K562 (cell line): ENCODE measurements at places on chromosomes 2 and 18. TPM values are rescaled to one million over a fixed set of nuclear protein-coding genes. Genes with fewer than 3 reads are reported as not detected.

DNA sequence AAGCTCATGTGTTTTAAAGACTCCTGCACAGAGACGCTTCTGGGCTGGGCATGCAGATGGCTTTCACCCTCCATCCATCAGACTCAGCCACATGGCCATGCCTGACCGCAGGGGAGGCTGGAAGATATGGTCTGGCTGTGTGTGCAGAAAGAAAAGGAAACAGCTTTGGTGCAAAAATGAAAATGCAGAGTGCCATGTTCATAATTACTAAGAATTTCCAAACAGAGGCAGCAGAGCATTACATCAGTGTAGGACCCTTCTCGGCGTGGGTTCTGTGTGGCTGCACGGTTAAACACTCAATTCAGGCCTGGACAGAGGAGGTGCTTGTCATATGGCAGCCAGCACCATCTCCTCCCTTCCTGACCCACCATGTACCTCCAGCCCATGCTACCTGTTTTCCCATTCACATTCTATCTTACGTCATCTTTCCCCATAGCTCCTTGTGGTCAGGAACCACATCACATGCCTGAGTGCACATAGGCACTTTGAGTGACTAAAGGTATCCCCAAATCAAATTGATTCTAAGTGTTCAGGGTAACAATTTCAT is 200.3 kb upstream of the ID2 start:
- no peak for DNase-seq

The PIAS2 gene
- total RNA-seq: 21.3 and 23.9 TPM in 2 replicates

DNA sequence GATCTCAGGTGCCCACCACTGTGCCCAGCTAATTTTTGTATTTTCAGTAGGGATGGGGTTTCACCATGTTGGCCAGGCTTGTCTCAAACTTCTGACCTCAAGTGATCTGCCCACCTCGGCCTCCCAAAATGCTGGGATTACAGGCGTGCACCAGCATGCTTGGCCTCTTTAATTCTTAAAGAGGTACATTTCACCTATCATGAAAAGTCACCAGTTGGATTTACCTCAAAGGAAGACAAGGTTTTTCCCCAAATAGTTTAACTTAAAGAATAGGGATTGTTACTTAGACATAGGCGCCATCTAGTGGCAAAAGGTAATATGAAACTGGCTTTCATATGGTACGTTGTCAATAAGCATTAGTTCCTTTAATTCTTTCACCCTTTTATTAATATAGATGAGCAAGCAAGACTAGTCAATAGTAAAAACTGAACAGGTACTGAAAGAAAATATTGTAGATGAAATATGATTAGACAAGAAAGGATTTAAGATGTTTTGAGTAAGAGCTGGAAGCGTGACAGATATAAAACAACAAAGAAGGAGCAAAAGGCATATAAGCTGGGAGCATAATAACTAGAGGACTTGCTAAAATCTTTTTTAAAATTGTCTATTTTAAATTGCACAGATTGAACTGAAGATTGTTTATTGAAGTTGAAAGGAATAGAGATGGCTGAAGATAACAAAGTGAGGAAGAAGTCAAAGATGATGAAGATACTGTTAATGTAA is 35.0 kb upstream of the PSMD14 start:
- DNase-seq: peak; percentile 42

The HNMT gene
- total RNA-seq: 2.8 and 3.1 TPM in 2 replicates

The BOK gene
- 2.6 and 3.3 TPM in 2 replicates for total RNA-seq

DNA sequence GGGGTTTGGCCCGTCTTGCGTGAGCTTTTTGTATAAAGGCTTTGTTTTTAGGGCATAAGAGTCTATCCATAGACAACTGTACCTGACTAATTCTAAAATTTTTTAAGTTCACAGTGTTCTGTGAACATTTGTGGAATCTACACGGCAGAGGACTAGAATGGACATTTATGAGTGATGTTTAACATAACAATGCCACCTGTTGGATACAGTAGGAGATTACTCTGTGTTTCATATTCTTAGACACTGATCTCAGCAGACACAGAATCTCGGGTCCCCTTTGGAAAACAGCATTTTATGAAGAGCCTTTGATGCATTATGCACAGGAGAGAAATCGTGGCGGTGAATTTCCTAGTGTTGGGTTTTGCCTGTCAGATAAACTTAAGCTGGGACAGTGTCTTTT is 752.2 kb downstream of the DPP10 start:
- DNase-seq: no peak

The UCN gene
- total RNA-seq: 2.2 and 2.6 TPM in 2 replicates

The NETO1 gene
- total RNA-seq: not detected in 2 replicates

The NDUFS1 gene
- 87.9 and 90.5 TPM in 2 replicates for total RNA-seq

DNA sequence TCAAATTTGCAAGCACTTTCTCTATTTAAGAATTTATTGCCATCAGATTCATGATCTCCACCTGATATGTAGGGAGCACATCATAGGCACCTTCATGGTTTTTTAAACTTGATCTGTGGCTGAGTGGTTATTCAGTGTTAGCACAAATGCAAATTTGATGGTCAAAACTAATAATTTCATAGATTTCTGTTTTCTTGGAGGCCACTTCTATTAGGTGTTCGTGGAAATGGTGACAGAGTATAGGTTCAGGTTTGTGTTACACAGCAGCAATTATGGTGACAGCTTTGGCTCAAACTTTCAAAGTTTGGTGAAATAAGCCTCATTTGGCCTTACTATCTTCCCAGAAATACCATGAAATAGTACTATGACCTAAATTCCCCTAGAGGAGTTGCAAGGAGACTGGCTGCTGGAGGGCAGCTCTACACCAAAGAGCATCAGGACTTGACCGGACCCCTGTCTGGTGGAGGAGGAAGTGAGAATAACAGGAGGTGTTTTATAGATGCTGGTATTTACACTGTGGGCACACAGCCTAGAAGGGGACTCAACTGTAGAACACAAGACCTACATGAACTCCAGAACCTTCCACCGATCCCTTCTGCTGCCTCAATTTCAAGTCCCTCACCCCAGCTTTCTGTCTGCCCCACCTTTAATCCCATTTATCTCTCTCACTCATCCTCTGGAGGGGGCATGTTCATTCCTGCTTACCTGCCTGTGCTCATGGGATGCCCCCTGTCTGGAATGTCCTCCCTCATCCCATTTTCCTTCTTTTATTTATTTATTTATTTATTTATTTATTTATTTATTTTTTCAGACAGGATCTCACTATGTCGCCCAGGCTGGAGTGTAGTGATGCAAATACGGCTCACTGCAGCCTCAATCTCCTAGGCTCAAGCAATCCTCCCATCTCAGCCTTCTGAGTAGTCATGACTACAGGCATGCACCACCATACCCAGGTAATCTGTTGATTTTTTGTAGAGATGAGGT is 132.9 kb upstream of the SIX2 start:
- no peak for DNase-seq

DNA sequence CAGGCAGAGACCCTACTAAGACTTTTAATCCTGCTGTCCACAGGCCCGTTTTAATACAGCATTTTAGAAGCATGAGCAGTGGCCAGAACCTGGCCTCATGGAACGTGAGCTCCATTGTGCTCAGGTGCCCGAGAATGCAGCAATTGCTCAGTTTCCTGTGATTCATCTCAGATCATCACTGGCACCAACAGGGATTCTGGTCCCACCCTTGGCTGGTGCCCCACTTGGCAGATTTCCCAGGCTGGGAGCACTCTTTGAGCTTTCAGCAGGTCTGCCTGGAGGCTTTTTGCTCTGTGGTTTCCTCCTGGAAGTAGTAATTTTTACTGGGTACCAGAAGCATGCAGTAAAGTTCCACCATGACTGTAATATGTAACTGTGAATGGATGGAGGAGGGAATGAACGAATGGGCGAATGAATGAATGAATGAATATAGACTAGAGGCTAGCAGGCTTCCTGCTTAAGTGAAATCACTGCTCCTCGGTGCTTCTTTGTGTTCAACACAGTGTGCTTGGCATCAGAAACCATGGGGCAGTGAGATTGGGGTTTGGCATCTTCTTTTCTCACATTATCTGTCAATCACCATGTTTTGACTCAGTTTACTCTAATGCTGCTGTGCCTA is 312.9 kb downstream of the PRKCE start:
- DNase-seq: no peak

DNA sequence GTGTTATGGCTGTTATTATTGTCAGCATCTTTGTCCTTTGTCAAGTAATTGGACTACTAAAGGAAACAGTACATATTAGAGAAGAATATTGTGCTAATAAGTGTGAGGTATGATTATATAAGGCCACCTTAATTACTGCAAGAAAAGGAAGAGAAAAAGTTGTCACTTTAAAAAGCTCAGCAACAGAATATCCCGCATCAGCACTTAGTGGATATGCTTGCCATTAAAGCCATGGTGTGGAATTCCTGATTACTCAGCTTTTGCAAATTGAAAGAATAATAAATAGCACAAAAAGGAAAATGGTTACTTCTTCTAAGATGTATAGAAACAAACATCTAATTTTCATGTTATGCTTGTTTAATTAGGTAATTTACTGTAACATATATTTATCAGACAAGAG is 347.5 kb downstream of the DPP10 start:
- no peak for DNase-seq

The SP100 gene
- 22.5 and 30.9 TPM in 2 replicates for total RNA-seq

DNA sequence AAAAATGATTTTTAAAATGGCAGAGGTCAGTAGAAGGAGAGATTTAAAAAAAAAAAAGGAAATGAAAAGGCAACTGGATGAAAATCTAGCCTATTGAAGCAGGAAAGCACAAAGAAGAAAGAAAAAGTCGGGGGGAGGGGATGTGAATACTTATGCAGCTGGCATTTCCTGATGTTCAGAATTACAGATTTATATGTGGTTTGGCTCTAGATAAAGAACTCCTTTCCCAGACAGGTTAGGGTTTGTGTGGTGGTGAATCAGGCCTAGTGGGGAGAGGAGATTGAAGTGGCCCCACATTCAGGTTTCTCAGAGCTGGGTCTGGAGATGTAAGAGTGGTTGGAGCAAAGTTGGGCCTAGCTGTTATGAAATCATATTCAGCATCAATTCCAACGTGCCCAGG is 394.4 kb downstream of the FIGN start:
- DNase-seq: no peak

DNA sequence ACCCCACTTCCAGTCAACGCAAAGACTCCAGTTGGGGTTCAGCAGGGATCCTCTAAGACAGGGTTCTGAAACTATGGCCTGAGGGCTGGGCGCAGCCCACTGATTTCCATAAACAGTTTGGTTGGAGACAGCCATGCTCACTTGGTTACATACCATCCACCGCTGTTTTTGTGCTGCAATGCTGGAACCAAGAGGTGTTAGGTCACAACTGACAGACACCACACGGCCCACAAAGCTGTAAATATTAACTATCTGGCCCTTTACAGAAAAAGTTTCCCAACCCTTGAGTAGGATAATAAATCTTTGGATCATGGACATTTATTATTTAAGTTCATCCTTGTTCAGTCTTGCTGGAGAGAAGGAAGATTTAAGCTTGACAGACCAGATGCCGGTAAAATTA is 8.4 kb upstream of the CD226 start:
- no peak for DNase-seq
